NCI-H1048 (cell line): ENCODE measurements at places on chromosomes 6 and 20.

DNA sequence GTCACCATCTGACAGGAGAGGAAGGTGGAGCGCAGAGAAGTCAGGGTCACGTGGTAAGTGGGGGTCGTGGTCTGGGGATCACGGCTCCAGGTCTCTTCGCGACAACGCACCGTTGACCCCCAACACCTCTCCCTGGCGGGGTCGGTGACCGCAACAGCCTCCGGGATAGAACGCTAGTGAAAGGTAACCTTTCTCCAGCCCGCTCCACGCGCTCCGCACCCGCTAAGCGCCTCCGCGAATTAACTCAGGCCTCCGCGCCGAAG, 600 bp upstream of the SYNJ2 start:
- DNase-seq, result no peak

- no peak for DNase-seq
Measured at GRCh38 chr6:72283571-72283970, 338.3 kb upstream of the KCNQ5 start.

GRCh38 chr6:115817161-115817560, 243.5 kb downstream of the FRK start:
- no peak for DNase-seq

GRCh38 chr6:116047173-116047933, 13.3 kb downstream of the FRK start:
- no peak for DNase-seq

DNA sequence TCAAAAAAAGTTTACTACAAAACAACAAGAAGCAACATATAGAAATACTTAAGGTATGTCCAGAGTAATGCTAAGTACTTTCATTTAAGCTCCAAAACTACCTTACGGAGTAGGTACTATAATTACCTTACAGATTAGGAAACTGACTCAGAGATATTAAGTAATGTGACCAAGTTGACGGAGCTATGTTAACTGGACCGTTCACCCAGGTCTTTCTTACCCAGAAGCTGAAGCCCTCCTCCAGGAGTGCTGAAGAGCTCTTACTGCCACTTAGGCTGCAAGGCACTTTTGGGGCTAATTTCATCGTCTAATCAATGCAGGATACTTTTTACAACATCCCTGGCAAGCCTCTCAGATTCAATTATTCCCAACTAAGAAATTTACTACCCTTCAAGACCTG, 123.7 kb downstream of the CHD6 start:
- no peak for DNase-seq

GRCh38 chr6:136846046-136846445, 23.7 kb downstream of the PEX7 start:
- no peak for DNase-seq

GRCh38 chr20:5077761-5078387, 41.9 kb downstream of the PCNA start:
- no peak for DNase-seq

DNA sequence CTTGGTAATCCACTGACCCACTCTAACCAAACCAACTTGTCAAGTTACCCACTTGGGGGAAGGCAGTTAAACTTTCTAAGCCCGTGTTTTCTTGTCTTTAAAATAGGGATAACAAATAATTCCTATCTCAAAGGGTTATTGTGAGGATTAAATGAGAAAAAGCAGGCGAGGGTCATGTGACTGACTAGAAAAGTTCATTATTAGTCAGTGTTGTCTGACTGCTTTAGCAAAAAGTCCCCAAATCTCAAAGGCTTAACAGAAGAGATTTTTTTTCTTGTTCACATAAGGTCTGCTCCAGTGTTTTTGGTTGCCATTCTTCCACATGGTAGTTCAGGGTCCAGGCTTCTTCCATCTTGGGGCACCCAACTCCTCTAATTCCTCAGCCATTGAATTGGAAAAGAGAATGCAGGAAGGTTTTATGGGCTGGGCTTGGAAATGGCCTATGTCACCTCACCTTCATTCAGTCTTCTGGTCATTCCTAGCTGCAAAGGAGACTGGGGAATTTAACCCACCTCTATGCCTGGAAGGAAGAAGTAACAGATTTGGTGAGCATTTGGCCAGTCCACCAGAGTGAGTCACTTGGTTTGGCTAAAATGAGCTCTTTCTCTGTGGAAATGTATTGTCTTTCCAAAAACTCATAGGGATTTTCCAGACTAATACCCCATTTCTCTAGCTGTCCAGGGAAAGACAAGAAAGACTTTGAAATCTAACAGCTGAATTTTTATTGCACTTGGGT, 77.0 kb downstream of the CAP2 start:
- DNase-seq, result no peak

GRCh38 chr6:125154118-125154760, 666 bp downstream of the TPD52L1 start:
- no peak for DNase-seq

GRCh38 chr20:38256966-38257365, 3.6 kb downstream of the KIAA1755 start:
- DNase-seq, result no peak

- no peak for DNase-seq
Measured at GRCh38 chr6:14258695-14259593, 141.4 kb downstream of the CD83 start.

- DNase-seq, result no peak
Measured at GRCh38 chr6:41654698-41655151, 16.5 kb downstream of the MDFI start.

DNA sequence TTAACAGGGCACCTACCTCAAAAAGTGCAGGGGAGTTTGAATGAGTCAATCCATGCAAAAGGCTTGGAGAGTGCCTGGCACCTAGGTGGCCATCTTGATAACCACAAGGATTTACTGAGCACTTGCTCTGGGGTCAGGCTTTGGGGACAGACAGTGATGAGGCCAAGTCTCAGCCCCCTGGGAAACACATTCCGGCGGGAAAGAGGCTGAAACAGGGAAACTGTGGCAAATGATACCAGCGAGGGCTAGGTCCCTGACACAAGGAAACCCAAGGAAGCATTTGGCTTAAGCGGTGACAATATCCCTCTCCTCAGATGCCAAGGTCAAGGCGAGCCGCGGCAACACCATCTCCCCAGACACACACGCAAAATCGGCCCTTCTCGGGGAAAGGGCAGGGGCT, 527 bp upstream of the DOK5 start:
- no peak for DNase-seq

GRCh38 chr20:43188234-43188653, 1.5 kb downstream of the PTPRT start:
- DNase-seq, result no peak

DNA sequence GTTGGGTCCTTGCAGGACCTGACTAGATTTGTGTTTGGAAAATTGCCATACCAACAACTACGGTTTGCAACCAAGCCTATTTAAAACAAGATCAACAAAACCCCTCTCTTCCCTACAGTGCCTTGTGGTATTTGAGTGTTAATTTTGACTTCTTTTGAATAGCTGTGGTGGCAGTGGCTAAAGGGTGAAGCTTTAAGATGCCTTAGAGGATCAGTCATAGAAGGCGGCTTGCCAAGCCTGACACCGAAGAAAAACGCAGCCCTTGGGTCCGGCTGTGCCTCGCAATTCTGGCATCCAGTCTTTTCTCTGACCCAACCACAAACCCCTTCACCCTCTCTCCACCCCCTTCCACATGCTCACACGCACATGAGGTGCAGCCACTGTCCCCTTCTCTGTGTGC, 32.6 kb downstream of the BMP6 start:
- DNase-seq, result no peak

DNA sequence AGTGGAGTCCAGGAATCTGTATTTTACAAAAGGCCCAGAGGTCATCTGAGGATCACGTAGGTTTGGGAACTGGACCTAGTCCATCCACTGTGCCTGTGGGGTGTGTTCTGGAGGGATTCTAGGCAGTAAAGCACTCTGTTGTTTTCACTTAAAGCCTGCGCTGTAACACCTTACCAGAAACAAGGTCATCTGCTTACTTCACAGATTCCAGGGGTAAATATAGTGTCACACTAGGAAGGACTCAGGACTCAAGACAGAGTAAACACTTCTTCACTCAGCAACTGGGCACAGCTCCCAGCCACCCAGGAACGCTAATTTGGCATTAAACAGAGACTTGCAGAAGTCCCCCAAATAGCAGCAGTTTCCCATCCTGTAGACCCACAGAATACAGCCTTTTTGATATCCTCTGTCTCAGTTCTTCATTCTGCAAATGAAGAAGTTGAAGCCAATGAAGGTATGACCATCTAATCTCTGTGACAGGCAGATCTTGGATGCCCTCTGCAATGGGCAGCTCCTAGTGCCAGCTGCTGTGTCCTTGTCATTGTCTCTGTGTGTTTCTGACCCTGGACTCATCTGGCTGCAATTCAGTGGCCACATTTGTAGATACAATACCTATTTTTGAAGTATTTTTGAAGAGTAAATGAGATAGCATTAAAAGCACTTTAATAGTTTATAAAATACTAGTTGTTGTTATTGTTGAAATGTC, 129.1 kb downstream of the SLC24A3 start:
- DNase-seq, result no peak

DNA sequence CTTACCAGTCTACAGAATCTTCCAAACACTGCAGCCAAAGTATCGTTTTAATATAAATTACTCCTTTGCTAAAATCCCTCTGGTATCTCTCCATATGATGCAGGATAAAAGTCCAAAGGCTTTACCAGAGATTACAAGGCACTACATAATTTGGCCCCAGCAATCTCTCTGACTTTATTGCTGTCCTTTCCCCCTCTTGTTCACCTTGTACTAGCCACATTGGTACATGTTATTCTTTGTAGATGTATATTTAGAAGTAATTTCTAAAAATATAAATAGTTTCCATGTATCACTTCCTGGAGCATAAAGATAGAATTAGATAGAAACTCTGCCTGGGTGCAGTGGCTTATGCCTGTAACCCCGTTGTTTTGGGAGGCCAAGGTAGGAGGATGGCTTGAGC, 28.7 kb upstream of the FAM83B start:
- DNase-seq, result no peak

DNA sequence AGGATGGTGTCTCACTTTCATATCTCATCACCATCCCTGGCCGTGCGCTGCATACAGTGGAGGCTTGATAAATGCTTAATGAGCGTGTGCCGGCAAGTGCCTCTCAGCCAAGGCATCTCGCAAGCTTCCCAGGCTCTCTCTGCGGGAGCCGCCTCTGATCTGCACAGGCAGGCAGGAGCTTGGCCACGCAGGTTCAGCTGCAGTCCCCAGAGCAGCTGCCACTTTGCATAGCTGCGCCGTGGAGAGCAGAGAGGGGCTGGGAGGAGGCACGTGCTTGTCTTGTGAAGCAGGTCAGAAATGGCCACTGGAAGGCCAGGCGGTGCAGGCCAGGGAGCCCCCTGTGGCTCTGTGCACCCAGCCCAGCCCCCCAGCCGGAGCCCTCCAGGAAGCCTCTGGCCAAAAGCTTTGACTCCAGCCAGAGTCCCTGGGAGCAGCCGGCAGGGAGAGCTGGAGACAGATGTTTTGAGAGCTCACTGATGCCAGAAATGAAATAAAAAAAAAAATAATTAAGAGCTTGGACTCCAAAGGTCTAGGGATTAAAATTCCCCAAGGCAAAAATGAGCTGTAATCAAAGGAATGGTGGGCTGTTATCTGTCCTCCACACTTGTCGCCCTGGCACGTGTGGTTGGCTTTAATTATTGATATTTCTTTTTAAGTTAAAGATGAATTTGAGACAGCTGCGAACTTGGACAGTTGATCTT, 377.0 kb downstream of the CDH4 start:
- DNase-seq, result no peak

GRCh38 chr20:32070690-32071213, 18.7 kb downstream of the HCK start:
- DNase-seq, result no peak

GRCh38 chr20:329851-330232, 4.5 kb downstream of the SOX12 start:
- no peak for DNase-seq

DNA sequence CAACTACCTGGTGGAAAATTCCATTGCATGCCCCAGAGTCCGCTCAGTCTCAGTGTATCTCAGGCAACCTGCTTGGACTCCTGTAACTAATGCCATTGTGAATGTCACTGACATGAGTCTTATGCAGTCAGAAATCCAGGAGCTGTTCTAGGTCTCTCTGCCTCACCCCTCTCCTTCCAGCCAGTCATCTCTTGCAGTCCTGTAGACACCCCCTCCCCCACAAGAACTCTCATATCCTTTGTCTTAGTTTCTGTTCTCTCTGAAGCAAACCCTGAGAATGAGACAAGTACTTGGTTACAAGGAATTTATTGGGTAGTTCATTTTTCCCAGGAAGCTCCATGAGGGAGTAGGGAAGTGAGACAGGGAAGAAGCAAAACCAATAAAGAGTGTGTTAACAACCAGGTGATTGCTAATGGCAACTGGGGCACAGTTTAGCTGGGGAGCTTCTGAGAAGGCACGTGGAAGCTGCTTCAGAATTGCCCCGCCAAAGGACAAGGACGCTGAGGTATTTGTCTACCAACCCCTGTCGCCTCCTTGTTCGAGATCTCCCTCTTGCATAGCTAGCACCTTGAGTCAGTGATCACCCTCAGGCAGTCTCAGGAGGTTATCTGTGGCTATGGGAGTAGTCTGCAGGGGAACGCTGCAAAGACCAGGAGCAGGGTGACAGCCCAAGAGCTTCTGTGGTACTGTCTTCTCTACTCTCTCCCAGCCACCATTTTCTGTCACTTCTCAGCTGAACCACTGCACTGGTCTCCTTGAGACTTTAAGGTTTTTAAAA, 911.4 kb upstream of the FLRT3 start:
- DNase-seq, result no peak

DNA sequence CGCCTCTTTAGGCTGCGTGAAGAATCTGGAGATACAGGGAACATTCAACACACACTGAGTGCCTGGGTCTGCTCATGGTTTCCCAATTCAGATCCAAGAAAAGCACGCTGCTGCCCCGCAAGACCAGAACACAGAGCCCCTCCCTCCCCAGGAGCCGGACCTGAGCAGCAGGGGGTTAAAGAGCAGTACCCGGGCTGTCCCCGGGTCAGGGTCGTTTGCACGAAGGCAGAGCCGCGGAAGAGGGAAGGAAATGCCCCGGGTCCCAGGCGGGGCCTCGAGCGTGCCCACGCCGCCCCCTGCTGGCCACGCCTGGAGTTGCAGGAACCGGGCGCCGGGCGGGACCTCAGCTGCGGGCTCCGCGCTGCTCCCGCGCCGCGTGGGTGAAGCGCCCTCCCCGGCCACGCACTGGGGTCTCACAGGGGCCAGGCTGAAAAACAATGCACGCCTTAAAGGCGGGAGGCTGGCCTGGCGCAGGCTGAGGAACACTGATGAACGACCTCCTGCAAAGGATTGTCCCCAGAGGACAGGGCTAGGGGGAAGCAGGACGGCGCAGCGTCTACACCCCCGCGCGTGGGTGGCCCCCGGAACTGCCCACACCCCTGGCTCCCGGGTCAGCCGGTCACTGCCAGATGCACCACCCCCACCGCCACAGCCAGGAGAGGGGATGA, 48.9 kb downstream of the ANKRD60 start:
- no peak for DNase-seq

- DNase-seq, result no peak
Measured at GRCh38 chr20:49306903-49307620, 29.2 kb upstream of the ZNFX1 start.

- no peak for DNase-seq
Measured at GRCh38 chr20:47775841-47776240, 9.4 kb downstream of the SULF2 start.

- DNase-seq, result no peak
Measured at GRCh38 chr6:157732416-157733161, 90.5 kb upstream of the SNX9 start.
